ENCODE measurements at places on chromosomes 16 and 17.

- DNase-seq = no peak
These were observed 114.0 kb downstream of the PRKCB start for GRCh38 chr16:23949630-23950290.

GRCh38 chr17:64182325-64183012 lies 52.5 kb upstream of the ERN1 start:
- DNase-seq = no peak

DNA sequence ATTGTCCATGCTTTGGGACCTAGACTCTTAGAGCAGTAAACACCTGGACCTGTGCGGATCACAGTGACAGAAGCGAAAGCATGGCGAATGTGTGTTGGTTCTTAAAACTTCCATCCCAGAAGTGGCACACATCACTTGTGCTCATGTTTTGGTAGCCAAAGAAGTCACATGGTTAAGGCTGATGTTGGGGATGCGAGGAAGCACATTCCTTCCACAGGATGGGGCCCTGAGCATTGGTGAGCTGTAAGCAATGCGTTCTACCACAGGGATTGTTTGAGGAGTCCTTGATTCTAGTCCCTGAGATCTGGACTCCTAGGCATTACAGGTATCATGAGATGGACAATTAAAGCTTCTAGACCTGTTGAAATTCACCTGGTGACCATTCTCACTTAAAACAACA lies 375.9 kb downstream of the UTP18 start:
- DNase-seq = no peak

DNA sequence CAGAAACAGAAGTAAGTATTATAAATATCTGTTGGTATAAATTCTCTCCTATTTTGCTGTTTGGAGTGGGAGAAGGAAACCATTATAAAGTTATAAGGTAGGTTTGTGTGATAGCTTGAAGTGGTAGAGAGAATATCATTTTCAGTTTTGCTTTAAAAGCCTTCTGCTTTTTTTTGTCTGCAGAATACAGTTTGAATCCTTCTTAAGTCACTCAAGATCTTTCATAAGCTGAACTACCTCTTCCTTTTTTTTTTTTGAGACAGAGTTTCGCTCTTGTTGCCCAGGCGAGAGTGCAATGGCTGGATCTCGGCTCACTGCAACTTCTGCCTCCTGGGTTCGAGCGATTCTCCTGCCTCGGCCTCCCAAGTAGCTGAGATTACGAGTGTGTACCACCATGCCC lies 9.0 kb downstream of the ATAD5 start:
- no peak for DNase-seq

GRCh38 chr17:9520649-9521048 lies 55.0 kb downstream of the STX8 start:
- DNase-seq = no peak

DNA sequence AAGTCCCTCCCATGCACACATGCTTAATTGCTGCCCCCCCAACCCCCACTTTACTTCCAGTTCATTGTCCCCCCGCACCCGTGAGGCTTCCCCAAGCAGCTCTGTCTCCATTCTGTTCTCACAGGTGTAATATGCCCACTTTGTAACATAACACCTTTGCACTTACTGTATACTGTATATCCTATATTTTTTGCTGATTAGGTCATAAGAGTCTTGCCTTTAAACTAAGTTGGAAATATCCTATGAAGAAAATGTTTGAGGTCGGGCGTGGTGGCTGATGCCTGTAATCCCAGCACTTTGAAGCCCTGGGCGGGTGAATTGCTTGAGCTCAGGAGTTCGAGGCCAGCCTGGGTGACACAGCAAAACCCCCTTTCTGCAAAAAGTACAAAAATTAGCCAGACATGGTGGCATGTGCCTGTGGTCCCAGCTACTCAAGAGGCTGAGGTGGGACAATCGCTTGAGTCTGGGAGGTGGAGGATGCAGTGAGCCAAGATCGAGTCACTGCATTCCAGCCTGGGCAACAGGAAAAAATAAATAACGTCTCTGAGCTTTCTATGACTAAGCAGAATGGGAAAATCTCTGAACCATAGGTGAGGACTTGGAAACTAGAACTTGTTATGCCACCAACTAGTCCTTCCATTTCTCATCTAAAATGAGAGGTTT lies 76.1 kb downstream of the TNRC6C start:
- DNase-seq = peak; percentile 12

- no peak for DNase-seq
These were observed 6.6 kb downstream of the ABCA5 start for GRCh38 chr17:69320210-69320907.

DNA sequence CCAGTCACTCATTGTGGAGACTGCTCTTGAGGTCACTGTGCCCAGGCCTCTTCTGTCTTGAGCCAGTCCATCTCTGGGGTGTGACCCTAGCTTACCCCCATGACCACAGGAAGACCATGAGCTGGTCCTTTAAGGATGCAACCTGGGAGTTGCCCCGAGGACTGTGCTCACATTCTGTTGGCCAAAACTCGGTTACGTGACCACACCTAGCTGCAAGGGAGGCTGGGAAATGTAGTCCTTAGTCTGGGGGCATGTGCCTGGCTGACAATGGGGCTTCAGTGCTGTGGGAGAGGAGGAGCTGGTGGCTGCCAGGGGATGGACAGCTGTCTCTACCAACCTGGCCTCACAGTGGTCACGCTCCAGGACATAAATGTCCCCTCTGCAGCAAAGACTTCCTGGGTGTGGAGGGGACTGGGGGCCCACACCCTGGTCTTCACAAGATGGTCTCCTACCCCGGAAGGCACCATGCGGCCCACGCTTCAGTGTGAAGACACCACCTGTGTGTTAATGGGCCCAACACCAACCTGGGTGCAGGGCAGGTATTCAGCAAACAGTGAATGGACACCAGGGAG lies 55.4 kb downstream of the JPH3 start:
- no peak for DNase-seq

- no peak for DNase-seq
These were observed 265.5 kb downstream of the C16orf95 start for GRCh38 chr16:87051526-87052320.

- no peak for DNase-seq
These were observed 61.9 kb upstream of the SREBF1 start for GRCh38 chr17:17898673-17899072.

GRCh38 chr17:72915625-72916081 lies 176.8 kb downstream of the SLC39A11 start:
- no peak for DNase-seq

GRCh38 chr17:66364508-66364907 lies 62.1 kb downstream of the PRKCA start:
- no peak for DNase-seq

GRCh38 chr17:45812102-45812501 lies 28.0 kb downstream of the CRHR1 start:
- no peak for DNase-seq

GRCh38 chr17:69761011-69761410 lies 314.0 kb upstream of the KCNJ16 start:
- no peak for DNase-seq

DNA sequence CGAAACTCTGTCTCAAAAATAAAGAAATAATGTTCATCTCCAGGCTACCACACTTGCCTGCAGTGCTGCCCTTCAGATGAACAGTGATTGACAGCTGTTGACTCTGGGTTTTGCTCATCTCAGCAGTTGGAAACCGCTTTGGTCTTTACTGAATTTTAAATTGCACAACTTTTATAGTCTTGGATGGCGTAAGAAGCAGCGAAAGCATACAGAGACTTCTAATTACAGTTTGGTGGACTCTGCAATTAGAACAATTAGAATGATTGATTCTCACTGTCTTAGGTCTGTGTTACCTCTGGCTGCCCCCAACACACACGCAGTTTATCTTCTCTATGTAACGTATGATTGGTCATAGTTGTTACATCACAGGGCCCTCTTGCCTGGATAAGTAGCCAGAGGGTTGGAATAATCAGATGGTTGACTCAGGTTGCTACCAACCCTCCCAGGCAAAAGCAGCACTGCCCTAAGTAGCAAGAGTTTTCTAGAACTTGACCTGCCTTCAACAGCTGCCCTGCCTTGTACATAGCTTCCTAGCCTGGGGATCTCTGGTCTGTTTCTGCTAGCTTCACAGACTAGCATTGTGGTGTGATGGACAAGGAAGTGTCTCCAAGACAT lies 1.9 kb upstream of the NAT9 start:
- no peak for DNase-seq

- DNase-seq = no peak
These were observed 157.5 kb downstream of the ZNF423 start for GRCh38 chr16:49698453-49698815.

DNA sequence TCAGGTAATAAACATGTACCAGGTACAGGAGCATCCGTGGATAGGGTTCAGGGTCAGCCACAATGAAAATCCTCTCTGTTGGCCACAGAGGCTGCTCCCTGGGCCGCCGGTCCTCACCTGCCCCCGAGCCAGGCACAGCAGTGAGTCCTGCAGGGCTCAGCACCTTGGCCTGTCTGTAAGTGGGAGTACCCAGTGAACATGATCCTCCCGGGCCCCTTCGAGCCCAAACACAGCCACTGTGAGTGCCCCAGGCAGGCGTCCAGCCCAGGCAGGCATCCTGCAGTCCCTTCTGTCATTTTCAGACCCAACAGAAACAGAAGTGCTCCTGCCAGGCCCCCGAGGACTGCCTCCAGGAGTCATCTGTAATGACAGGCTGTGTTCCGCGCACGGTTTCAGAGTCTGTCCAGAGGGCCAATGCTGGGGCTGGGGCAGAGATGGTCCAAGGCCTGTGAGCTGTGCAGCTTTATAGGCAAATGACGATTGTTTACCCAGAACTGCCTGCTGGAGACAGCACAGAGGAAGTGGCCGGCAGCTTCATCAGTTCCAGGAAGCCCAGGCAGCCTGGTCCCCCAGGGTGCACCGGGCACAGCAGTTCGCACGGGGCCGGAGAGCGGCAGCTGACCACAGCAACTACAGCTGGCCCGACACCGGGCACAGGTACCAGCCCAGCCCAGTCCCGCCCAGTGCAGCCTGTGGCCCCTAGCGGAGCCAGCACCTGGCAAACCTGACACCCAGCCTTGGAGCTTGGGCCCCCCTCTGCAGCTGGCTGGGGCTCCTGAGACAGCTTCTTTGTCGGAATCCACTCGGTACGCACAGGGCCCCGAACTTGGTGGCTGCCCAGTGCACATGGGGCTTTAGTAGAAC lies 13.2 kb downstream of the SLC7A5 start:
- DNase-seq = no peak

GRCh38 chr16:53985861-53986260 lies 281.9 kb downstream of the FTO start:
- no peak for DNase-seq

DNA sequence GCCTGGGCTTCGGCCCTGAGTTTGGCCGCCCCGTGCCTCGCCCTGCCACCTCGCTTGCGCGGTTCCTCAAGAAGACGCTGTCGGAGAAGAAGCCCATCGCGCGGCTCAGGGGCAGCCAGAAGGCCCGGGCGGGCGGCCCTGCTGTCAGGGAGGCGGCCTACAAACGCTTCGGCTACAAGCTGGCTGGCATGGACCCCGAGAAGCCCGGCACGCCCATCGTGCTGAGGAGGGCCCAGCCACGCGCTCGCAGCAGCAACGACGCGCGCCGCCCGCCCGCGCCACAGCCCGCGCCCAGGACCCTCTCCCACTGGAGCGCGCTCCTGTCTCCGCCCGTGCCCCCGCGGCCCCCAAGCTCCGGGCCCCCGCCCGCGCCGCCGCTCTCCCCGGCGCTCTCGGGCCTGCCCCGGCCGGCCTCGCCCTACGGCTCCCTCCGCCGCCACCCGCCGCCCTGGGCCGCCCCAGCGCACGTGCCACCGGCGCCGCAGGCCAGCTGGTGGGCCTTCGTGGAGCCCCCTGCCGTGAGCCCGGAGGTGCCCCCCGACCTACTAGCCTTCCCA lies 12.0 kb downstream of the MYO15A start:
- DNase-seq = no peak

DNA sequence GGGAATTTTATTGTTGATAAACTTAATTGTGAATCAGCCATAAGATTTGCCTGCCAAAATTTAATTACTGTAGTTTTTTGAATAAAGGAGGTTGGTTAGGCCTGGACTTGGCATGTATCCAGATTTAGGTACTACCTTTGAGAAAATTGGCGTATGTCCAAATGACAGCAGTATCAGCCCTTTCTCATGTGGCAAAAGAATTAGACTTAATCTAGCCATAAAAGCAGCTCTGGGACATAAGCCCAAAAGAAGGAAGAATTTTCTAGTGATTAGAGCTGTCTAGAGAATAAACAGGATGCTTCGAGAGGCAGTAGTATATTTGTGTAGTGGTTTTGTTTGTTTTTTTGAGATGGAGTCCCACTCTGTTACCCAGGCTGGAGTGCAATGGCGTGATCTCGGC lies 27.7 kb downstream of the PPM1E start:
- DNase-seq = no peak

DNA sequence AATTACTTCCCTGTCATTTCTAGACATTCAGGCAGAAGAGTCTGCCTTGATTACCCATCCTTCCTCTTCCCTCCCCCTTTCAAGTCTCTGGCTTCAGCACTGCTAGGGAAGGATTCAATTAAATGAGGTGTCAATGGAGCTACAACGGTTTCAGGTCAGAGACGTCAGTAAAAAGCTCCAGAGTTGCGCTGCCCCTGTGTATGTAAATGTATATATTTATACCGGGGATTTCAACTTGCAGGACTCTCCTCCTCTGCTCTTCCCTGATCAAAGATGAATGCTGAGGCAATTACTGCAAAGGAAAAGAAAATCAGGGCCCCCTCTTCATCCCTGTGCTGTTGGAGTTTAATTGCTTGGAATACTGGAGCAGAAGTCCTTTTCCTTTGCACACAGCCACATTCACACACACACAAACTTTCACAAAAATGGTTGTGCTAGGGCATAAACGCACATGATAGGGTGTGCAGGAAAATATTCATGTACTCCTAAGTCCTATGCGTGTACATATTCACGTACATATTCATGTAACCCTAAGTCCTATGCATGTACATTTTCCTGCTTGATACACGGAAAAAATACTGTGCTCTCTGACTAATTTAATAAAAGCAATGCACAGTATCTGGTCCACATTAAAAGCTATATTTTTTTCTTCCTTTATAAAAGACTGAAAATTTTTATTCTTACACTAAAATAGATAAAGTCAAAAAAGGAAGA lies 129.7 kb upstream of the PMFBP1 start:
- DNase-seq = no peak

DNA sequence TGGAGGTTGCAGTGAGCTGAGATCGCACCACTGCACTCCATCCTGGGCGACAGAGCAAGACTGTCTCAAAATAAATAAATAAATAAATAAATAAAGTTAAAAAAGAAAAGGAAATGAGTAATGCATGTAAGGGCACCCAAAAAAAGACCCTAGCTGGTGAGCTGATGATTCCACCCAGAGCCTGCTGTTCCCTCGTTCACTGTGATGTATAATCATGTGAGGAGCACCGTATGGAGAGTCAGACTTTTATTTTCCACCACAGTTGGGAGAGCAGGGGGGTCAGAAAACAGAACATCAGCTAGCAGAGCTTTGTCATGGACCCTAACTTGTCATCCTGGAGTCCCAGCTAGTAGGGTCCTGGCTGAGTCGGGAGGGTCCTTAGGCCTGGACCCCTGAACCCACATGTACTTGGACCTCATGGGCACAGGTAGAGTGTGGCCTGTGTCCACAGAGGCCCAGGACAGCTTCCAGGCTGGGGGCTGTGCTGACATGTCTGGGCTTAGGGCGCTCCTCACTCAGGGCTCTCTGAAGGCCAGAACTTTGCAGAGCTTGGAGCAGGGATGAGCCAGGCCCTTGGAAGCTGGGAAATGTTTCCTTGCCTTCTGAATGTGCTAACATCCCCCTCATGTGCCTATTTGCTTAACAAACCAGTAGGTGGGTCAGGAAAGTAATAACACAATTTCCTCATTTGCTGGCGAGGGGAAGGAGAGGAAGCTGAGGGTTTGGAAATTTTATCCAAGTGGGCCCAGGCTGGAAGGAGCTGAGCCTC lies 18.8 kb upstream of the LASP1NB start:
- no peak for DNase-seq
